Left lung (tissue), 14 donors: ENCODE measurements at places on chromosomes 7 and 10.

- no peak for DNase-seq
These were observed 96.3 kb downstream of the CDK14 start for GRCh38 chr7:90692396-90692795.

DNA sequence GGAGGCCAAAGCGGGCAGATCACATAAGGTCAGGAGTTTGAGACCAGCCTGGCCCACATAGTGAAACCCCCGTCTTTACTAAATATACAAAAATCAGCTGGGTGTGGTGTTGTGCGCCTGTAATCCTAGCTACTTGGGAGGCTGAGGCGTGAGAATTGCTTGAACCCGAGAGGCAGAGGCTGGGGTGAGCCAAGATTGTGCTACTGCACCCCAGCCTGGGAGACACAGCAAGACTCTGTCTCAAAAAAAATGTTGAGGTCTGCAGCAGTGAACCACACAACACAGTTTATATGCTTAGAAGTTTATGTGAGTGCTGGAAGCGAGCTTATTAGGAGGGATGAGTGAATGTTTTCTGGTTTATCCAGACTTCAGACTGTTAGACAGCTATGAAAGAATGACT is 10.4 kb downstream of the LHPP start:
- no peak for DNase-seq

DNA sequence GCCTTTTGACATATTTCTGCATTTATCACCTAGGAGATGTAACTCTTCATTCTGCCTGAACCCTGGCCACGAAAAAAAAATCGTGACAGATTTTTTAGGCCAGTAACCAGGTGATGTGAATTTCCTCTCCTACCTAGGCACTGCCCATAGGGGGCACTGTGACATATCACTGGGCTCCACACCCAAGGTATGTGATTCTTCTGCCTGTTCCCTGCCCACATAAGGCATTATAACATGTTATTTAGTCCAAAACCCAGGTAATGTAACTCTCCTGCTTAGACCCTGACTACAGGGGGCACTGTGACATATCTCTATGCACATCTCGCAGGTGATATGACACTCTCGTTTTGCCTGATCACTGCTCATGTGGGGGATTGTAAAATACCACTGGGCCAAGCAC is 29.5 kb upstream of the ZNF107 start:
- DNase-seq = no peak

DNA sequence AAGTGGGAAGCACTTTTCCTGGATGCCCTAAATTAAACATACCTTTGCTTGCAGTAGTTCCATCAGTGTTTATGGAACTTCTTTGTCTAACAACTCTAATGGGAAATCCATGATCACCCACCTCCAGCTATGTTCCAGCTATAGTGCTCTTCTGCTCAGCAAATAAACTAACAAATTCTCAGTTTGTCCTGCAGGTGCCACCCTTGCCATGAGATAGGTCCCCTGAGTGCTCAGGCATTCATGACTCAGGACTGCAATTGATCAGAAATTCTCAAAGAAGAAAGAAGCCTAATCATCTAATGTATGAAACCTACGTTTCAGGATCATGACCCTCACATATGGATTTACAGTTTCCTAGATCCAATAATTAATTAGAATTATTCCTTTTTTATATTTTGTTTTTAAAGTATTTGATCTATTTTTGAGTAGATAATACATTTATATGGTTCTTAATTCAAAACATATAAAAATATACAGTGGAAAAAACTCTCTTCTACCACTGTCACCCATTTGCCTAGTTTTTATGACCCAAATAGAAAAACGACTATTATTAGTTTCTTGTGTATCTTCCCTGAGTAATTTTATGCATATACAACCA is 48.7 kb upstream of the DYNC1I1 start:
- DNase-seq = peak; percentile 39

DNA sequence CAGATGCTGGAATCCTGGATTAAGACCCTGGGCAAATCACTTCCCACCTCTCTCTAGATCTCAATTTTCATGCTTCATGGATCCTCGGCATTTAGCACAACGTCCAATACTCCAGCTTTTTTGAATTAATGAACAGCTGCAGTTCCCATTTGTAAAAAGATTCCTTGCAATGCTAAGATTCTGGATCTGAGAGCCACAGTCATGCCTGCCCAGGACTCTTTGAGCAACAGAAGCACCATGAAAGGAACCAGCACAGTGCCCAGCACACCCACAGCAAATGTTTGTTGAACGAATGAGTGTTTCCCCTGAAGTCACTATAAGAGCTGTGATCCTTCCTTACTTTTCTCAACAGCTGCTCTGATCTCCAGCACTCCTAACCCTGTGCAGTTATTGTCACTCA is 20.8 kb upstream of the DDIT4 start:
- no peak for DNase-seq

DNA sequence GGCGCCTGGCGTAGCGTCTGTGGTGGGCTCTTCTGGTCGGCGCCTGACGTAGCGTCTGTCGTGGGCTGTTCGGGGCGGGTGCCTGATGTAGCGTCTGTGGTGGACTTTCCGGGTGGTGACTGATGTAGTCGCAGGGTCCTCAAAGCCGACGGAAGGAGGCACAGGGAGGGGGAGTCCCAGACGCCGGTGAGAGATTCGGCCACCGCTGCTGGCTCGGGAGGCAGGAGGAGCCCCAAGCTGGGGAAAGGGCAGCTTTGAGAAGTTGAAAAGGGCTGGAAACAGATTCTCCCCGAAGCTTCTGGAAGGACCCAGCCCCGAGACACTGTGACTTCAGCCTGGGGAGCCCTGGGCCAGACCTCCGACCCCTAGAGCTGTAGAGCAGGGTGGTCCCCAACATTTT is 105.7 kb downstream of the DNAJB6 start:
- no peak for DNase-seq

DNA sequence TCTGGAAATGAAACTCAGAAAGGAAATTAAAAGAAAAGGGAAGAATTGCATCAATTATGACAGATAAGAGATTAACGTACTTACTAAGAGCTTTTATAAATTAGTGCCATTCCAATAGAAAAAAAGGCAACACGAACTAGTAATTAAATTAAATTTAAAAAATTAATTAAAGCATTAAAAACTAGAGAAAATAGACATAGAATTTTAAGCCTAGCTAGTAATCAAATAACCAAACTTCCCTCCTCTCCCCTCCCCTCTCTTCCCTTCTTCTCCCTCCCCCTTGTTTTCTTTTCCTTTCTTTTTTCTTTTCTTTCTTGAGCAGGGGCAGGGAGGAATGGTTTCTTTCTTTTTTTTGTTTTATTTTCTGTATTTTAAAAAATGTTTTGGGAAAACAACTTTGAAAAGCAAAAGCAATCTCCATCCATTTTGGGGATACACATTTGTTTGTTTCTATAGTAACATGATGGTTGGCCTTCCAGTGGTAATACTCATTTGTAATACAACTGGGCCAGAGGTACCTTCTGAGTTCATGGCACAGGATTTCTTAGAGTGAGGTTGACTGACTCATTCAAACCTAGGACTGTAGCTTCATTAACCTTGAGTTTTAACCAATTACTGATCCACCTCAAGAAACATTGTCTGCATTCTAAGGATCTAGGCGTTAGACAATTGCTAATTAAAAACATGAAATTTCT is 132.6 kb downstream of the ST7 start:
- no peak for DNase-seq

- no peak for DNase-seq
These were observed 79.1 kb upstream of the BTBD16 start for GRCh38 chr10:122191936-122192541.

DNA sequence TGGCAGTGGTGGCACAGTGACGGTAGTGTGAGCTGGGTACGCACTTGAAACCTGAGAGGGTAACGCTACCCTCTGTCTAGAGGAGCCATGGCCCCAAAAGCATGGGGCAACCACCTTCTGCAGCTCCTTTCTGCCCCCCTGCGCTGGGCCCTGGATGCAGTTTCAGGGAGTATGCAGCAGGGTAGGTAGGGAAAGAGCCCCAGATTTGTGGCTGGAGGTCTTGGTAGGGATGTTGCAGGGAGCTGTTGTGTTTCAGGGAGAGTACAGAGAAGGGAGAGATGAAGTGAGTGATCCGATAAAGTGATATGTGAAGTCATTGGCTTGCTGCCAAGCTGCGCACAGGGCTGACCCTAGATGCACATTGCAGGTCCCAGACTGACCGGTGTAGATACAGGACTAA is 2.7 kb upstream of the PGAM2 start:
- no peak for DNase-seq

DNA sequence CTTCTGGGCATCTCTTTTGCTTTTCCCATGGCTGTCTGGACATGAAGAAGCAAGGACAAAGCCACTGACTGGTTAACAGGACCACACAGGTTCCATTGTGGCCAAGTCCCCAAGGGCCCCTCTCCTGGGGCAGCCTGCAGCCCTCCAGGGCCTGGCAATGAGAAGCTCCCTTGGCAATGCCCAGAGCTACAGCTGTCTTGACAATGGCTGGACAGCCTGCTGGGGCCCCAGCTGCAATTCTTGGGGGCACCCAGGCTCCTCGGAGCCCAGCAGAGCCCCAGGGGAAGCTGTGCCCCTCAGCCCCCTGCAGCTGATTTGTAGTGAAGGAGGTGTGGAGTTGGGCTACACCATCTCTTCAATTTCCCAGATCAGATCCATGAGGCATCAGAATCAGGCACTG is 384.9 kb upstream of the PODXL start:
- DNase-seq = no peak

GRCh38 chr7:11681461-11681860 is 150.5 kb downstream of the THSD7A start:
- DNase-seq = no peak

DNA sequence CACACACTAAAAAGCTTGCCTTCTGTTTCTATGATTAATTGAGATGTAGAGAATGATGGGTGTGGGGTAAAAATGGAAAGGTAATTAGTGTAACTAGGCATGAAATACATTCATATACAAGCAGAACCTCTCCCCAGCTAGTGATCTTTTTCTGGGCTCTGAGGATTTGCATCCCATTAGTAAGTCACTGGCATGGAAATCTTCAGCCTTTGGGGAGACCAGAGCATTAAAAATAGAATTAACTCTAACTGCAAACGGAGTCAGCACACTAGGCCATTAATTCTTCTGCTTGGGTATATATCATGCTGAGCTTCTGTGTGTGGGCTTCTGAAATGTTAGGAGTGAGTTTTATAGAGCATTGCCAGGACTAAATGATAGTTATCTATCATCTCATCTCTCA is 128.9 kb downstream of the HDAC9 start:
- no peak for DNase-seq

DNA sequence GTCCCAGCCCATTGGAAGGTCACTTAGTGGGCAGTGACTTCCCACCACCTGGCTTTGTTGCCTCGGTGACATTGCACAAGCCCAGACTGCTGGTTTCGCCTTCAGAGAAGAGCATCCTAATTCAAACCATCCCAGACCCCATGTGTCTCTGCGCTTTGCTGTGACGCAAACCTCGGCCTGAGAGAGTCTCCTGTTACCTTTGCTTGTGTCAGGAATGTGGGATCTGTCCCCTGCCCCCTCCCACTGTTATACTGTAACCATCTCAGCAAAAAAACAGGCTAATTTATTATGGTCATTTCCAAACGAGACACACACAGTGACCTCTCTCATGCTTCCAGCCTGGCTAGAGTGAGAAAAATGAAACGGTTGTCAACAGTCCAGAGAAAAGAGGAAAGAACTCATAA is 25.0 kb upstream of the AQP1 start:
- DNase-seq = no peak

DNA sequence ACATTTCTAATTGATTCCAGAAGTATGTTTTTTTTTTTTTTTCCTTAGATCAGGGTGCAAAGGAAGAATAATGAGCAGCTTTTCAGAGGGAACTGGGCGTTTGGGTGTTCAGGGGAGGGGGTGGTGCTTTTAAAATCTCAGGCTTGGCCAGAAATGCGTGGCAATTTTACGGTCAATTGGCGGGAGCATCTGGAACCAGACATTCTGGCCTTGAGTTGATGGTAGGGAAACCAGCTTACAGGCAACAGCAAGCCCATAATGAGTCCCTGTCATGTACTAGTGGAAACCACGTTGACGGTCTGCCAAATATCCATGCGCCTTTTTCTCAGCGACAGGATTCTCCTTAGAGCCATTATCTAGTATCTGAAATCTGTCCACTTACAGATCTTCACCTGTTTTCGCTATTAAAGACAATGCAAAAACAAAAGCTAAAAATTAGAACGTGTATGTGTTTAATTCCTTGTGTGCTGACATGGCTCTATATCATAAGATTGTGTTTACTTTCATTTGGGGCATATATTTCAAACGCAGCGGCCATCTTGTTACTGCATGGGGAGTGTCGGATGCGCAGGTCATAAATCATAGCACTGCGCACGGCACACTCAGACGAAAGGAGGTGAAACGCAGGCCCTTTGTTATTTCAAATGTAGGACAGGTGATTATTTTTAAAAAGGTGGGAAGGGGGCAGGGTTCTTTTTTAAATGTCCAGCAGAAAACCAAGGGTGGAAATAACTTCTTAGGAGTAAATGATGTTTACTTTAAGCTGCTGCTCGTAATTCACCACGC is 209.2 kb downstream of the AGMO start:
- no peak for DNase-seq

DNA sequence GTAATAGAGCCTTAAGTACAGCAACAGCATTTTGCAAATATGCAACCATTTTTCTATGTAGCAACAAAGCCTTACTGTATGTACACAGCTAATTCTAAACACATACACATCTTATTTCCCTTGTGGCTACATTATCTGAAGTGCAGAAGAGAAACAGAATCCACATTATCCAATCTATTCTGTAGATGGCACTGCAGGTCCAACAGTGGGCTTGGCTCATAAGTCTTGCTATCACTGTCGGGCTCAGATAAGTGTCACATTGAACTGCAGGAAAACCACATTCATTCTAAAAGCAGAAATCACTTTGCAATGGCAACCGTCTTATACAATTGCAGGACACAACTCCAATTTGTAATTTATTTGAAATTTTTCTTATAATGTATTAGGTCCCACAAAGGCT is 109.8 kb upstream of the NOBOX start:
- DNase-seq = peak; percentile 38

DNA sequence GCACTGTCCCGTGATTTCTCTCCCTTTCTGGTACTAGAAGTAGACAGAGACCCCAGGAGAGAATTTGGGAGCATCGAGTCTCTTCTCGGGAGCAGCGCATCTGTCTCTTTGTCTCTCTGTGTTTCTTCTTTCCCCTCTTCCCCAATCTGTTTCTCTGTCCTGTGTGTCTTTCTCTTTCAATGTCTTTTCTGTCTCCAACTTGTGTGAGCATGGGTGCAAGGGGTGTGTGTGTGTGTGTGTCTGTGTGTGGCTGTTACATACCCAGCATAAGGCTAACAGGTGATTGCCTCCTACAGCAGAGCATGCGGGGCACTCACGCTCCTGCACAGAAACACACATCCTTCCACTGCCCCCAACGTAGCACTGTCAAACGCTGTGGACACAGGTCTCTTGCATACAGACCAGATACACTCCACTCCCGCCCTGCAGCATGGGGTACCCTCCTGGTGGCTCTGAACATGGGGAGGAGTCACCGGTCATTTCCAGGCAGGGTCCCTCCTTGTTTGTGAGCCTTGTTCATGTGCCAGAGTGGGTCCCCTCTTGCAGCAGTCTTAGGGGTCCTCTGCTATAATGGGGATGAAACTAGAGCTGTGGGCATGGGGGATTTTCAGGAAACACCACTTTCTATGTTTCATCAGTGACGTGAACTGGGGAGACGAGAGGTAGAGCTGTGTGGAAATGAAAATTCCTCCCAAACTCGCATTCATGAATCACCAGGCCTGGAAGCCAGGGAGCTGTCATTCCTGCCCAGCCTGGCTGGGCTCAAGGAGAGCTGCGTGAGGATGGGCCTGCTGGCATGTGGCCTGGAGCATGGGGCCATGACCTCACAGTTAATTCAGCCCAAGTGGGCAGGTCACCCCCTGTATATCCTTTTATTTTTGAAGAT is 980 bp downstream of the ADAMTS14 start:
- DNase-seq = no peak

GRCh38 chr10:124243702-124244121 is 150.3 kb upstream of the CHST15 start:
- no peak for DNase-seq

- no peak for DNase-seq
These were observed 28.0 kb upstream of the GNAI1 start for GRCh38 chr7:80106498-80107113.
